ENCODE measurements at places on chromosomes 7 and 10.

GRCh38 chr10:93438613-93439253 is 43.4 kb downstream of the MYOF start:
- no peak for DNase-seq

DNA sequence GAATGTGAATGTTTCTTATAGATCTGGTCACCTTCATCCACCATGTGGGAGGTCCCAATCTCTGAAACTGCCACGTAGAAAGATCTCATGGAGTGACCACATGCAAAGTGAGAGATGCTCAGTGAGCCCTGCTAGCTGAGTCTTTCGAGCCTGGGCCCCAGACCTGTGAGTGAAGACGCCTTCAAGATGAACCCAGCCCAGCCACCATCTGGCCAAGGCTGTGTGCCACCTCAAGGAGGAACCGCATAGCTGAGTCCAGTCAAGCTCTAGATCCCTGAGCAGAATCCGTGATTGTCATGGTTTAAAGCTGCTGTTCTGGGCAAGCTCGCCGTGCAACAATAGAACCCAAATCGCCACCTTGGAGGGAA is 20.2 kb upstream of the PPIF start:
- DNase-seq, result no peak

DNA sequence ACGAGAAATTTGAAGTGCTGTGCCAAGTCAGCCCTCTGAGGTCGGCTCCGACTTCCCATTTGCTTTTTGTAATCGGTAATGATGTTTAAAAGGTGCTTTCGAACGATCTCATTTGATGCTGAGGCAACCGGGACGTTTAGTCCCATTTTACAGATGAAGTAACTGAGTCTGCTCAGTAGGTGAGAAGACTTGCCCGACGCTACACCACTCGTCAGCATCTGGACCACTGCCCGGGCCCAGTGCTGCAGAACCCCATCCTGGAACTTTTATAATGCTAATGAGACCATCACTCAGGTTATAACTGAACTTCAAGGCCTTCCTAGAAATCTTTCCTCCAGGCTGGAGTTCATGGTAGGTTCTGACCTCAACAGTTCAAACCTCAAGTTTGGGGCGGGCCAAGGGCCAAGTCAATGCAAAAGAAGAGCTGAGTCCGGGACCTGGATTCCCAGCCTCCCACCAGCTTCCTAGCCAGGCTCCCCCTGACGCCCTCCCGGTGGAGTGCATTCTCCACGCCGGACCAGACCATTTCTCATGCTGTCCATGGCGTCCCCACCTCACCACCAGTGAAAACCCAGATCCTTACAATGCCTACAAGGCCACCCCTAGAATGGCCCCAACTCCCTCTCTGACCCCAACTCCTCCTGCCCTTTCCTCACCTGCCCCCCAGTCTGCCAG is 699 bp upstream of the PDLIM1 start:
- no peak for DNase-seq

- DNase-seq, result no peak
Measured at GRCh38 chr10:3395458-3395861, 222.9 kb upstream of the PITRM1 start.

GRCh38 chr10:33674986-33675599 is 340.6 kb upstream of the NRP1 start:
- no peak for DNase-seq

GRCh38 chr10:30154561-30154960 is 95.2 kb upstream of the JCAD start:
- DNase-seq, result no peak

- no peak for DNase-seq
Measured at GRCh38 chr10:51001587-51001986, 72.7 kb upstream of the PRKG1 start.

DNA sequence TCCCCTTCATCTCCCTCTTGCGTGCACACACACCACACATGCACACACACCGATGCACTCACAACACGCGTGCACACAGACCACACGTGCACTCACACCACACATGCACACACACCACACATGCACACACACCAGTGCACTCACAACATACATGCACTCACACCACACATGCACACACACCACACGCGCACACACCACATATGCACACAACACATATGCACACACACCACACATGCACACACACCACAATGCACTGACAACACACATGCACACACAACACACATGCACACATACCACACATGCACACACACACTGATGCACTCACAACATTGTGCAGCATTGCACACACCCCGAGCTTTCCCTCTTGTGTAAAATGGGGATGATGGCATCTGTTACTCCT is 68.1 kb downstream of the TRRAP start:
- DNase-seq, result no peak

DNA sequence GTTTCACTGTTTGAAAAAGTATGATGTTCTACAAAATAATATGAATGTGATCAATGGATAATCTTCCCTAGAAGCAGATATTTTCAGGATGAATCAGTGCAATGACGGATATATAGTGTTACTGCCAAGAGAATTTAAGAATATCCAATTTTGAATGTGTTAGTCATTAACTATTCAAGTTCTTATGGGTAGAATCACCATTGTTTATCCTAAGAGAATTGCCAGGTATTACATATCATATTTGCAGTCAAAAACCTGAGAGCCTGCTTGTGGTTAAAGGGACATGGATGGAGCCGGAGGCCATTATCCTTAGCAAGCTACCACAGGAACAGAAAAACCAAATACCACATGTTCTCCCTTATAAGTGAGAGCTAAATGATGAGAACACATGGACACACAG is 26.9 kb downstream of the AHR start:
- no peak for DNase-seq

DNA sequence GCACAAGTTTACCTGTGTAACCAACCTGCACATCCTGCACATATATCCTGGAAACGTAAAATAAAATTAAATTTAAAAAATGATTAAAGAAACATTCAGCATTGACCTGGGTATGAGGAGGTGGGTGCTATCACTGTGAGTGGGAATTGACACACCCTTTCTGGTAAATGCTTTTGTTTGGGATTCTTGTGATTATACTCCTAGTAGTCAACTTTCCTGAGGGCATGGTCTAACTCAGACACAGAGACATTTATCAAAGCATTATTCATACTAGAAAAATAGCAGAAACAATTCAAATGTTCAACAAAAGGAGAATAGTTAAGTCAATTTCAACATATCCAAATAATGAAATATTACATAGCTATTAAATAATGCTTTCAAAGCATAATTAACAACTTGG is 44.2 kb downstream of the CNNM2 start:
- no peak for DNase-seq

DNA sequence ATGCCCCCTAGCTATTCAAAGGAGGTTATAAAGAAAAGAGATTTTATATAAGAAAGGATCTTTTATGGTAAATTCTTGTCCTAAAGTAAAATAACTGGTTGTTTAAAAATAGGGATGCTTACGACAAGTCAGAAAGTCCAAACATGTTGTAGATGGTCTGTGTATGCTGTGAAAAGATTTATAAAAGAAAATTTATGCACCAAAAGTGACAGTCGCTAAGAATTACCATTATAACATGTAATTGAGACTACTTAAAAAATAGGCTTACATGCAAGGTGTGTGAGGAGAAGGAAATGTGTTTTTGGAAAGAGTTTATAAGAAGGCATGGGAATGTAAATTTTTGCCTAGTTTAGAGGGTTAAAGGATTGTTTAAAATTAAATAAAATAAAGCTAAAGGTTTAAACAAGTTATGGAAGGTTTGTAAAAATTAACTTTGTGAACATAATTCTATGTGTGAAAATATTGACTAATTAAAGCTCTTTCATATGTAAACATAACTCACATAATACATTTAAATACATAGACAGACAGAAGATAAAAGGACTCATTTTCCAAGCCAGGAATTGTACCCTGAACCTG is 118.5 kb downstream of the LYZL1 start:
- no peak for DNase-seq

DNA sequence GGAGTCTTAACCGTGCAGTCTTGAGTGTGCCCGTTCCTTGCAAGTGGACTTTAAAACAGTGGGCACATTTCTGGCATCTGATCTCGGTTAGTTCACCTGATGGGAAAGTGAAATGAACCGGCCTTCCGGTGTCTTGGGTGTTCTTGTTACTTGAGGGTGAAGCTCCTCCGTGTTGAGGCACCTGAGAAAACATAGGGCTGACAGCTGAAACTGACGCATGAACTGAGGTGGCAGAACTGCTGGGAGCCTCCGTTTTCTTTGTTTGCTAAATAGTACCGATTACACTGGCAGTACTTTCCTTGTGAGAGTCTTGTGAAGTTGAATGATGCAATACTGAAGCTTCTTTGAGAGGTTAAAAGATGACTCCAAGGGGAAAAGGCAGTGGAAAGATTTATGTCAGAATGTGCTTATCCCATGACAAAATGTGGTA is 62.8 kb upstream of the SAMD8 start:
- no peak for DNase-seq

DNA sequence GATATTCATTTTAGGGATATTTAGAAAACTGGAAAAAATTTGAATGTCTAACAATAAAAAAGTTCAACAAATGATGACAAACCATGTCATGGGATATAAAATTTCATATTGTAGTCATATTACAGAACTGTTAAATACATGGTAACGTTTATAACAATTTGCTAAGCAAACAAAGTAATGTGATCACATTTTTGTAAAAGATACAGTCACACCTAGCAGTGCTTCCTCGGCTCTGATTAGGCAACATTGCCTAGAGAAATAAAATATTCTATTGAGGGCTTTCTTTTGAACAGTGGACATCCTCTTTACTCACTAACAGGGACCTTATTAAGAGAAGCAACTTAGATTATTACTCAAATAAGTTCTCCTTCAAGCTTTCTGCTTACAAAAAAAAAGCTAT is 605.5 kb downstream of the GATA3 start:
- no peak for DNase-seq

DNA sequence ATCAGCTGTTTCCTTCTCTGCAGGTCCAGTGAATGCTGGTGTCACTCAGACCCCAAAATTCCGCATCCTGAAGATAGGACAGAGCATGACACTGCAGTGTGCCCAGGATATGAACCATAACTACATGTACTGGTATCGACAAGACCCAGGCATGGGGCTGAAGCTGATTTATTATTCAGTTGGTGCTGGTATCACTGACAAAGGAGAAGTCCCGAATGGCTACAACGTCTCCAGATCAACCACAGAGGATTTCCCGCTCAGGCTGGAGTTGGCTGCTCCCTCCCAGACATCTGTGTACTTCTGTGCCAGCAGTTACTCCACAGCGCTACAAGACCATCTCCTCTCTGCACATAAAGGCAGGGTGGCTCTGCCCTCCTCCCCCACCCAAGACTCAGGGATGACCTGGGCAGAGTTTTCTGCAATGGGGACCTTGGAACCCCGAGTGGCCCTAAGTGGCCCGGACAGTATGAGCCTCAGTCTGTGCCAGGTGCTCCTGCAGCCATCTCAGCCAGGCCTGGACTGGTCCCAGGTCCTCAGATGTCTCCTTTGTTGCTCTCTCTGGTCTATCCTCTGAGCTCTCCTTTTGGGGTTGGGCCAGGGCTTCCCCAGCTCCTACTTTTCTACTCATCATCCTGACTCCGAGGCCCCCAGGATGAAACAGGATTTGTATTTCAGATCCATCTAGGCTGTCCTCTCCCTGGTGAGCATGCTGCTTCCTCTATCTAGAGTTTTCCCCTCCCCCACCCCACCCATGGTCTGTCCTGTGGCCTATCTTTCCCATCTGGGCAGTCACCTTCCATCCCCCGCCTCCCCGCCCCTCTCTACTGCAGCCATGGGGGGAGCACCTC is 212.1 kb upstream of the PRSS58 start:
- no peak for DNase-seq

DNA sequence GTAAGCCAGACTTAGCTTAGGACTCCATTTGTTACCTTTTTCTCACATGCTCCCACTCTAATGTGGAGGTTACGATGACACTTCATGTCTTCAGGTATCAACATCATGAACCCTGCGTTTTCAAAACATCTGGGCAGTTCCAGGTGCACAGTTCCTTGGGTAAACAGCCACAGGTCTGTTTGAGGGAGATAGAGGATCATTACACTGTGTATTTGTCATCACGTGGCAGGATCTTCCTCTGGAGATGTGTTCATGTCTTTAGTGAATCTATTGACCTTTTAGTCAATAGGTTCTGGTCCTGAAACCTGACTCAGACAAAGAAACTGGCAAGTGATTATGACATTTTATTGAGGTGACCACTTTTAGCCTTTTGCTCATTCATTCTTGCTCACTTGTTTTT is 145.5 kb downstream of the ANKRD7 start:
- DNase-seq, result no peak

GRCh38 chr7:99920149-99920548 is 819 bp upstream of the TRIM4 start:
- DNase-seq, result no peak

DNA sequence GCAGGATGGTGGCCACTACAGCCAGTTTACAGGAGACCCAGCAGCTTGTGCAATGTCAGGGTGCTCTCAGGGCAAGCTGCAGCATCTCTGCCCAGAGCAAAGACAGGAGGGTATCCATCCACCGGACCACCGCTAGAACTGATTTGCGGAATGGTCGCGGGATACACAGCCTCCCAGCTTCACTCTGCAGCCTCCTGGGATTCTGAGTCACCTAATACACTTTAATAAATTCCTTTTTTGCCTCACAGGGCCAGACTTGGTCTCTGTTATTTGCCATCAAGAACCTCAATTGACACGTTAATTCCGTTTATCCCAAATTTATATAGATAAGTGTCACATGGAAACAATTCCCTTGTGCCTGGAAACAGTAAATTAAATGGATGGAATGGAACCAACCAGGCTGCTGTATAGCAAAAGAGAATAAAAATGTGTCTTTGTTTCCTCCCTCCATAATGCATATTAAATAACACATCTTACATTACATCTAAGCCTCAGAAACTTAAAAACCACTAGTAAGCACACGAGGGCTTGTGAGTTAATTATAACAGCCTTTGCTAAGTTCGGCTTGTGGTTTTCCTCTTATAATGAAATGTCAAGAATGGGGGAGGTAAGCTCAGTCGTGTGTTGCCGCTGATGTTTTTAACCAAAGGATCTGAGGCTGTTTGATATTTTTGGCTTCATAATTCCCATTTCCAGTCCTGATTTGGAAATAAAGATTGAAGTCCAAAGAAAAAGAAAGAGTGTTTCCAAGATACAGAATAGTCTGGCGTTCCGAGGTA is 52.1 kb downstream of the ADRB1 start:
- DNase-seq, result no peak

- DNase-seq, result no peak
Measured at GRCh38 chr10:83978681-83979383, 160.5 kb upstream of the GHITM start.

GRCh38 chr7:115040057-115040456 is 118.2 kb downstream of the MDFIC start:
- DNase-seq, result no peak

DNA sequence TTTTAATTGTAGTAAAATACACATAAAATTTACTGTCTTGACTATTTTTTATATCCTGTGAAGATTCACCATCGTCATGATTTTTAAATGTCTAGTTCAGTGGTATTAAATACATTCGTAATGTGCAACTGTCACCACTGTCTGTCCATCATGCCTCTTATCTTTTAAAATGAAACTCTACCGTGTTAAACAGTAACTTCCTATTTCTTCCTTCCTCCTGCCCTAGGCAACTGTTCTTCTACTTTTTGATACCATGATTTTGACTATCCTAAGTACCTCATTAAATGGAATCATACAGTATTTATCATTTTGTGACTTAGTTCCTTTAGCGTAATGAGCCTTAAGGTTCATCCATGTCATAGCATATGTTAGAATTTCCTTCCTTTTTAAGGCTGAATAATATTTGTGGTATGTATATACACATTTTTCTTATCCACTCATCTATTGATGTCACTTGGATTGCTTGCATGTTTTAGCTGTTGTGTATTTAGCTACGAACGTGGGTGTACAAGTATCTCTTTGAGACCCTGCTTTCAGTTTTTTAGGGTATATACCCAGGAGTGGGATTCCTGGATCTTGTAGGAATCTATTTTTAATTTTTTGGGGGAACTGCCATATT is 13.5 kb downstream of the SLK start:
- DNase-seq, result no peak
